Ovary (tissue), 10 donors: ENCODE measurements at places on chromosomes 16 and 17.

DNA sequence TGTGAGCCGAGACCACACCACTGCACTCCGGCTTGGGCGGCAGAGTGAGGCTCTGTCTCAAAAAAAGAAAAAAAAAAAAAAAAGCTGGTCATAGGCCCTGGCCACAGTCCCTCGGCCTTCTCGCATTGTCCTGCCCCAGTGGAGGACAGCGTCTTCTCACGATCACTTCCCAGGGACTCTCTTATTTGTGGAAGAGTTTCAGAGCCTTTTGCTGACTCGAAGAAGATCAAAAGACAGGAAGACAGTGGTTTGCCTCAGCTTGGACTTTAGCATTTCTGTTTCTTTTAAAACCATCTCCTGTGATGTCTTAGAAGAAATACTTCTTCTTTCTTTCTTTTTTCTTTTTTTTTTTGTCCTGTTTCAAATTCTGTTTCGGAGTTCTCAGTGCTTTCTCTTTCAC, 210.0 kb downstream of the FTO start:
- DNase-seq = no peak

DNA sequence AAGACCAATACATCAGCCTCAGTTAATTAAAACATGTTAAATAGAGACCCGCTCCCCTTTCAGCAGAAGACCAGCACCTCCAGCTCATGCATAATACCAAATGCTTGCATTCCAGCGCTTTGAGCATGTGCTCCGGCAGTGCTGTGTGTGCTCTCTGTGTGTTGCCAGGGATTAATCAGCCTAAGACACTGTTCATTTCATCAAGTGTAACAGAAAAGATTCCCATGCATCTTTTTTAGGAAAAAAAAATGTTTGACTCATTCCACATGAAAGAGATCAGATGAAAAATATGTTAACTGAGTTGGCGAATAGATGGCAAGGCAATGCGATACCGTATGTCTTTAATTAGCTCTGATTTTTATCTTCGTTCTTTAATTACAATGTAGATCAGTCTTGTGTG, 187.6 kb downstream of the RPTOR start:
- no peak for DNase-seq

GRCh38 chr17:61555127-61555566, 35.9 kb downstream of the NACA2 start:
- DNase-seq = no peak

- DNase-seq = peak; percentile 15
Observed at GRCh38 chr16:28606291-28607115, 3.3 kb downstream of the SULT1A1 start.

DNA sequence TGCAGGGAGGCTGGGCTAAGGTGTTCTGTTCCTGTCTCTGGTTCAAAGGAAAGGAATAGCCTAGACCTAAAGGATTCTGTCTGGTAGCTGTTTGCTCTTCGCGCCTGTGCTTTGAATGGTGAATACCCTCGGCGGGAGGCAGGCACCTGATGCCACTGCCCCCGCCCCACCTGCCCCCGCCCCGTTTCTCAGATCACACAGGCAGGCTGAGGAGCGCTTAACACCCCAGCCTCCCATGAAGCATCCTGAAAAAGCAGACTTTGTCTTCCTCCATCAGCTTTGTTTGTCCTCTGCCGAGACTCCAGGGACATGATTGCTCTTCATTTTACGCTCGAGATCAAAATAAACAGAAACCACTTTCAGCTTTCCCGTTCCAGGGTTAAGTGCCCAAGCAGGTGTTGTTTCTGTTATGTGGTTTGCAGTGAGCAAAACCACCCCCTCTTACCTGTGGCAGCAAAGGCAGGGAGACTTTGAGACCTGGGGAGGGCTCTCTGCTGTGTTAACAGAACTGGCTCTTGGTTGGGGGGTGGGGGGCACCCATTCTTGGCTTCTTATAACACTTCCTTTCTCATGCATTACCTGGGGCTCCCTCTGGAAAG, 452.1 kb downstream of the WWOX start:
- no peak for DNase-seq

DNA sequence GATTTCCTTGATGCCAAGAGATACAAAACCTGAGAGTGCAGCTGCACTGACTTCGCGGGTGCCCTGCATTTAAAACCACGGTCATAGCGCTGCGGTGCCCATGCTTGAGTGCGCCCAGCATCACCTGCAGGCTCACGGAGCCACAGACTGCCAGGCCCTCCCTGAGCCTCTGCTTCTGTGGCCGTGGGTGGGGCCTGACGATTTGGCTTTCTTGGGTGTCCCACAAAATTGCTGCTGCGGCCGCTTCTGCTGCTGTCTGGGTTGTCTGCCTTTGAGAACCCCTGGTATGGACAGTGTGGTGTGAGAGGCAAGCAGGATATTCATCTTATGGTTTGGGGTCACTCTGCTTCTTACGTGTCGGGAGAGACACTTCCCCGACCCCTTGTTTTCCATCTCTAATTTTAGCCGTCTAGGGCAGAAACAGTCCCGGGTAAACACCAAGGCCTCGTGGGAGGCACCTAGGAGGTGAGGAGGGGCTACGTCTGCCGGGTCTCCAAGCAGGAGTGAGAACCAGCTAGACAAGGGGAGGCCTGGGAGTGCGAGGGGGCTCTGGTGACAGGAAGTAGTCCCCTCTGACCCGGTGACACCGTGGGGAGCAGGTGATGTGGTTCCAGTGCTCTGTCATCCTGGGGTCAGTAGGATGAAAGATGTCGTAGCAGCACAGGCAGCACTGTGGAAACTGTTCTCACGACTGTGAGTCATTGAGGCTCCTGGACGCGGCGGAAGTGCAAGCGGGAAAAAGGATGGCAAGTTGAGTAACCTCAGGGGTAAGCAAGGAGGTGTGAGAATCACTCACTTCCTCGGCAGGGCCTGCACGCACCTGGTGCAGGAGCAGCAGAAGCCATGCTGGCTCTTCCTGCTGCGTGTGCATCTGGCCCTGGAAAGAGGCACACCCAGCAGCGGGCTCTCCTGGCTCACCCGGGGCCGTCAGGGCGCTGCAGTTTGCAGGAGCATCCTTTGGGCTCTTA, 176.3 kb downstream of the RPTOR start:
- DNase-seq = peak; percentile 34

DNA sequence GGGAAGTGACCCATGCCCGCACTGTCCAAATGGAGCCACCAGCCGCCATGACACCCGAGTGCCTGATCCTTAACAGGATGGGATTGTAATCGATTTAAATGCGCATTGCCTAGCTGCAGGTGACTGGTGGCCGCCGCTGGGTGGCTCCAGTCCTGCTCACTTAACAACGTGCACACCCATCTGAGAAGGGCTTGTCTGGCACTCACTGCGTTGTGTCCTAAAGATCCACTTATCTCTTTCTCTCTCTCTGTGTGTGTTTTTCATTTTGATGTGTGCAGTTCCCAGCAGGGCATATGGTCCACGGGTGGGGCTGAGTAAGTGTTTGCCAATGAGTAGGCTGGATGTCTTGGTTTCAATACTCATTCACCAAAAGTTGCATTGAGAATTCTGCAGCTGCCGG, 80.6 kb downstream of the IRF8 start:
- DNase-seq = no peak
